ENCODE measurements at places on chromosomes 2 and 18. TPM values are rescaled to one million over a fixed set of nuclear protein-coding genes. Genes with fewer than 3 reads are reported as not detected.

- no peak for DNase-seq
These were observed 793.1 kb upstream of the CRIM1 start for GRCh38 chr2:35562488-35562887.

GRCh38 chr2:112087346-112088020 is 32.4 kb downstream of the TMEM87B start:
- DNase-seq, result no peak

CCDC148 gene
- polyA plus RNA-seq, result 0.04 TPM

DNA sequence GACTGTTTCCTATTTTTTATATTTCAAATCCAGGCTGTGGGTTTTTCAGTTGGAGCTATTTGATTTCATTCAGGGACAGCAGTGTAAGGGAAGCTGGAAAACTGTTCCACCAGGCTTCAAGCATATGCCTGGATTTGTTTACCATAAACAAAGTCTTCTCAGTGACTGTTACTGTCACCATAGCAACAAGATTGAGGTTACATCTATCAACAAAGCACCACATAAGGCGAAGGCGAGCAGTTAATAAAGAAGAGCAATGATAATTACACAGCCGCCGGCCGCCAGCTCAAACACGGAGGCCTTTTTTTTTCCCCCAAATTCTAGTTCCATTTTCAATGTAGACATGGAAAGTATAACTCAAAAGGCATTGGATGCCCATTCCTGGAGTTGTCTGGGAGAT is 553.7 kb upstream of the SYT4 start:
- no peak for DNase-seq

DNA sequence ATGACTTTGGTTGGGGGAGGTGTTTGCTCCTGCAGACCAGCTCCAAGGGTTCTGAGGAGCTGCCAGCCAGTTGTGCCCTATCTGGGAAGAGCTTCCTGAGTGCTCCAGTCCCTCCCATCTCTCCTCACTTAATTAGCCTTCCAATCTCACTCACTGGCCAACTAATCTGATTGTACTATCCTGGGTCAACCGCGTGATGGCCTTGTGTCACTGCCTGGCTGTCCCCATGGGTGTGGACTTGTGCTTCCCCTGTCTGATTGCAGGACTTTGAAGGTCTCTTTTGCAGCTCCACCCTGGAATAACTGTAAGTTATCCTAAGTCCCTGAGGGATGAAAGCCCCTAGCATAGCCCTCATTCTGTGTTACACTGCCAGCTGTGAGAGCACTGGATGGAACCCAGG is 65.0 kb downstream of the SLC4A5 start:
- no peak for DNase-seq

- no peak for DNase-seq
These were observed 239.8 kb downstream of the SH3RF3 start for GRCh38 chr2:109368798-109369197.

- DNase-seq, result no peak
These were observed 1296.7 kb downstream of the SUCLG1 start for GRCh38 chr2:83162421-83162820.

GRCh38 chr18:7608781-7609201 is 41.7 kb downstream of the PTPRM start:
- DNase-seq, result no peak

DNA sequence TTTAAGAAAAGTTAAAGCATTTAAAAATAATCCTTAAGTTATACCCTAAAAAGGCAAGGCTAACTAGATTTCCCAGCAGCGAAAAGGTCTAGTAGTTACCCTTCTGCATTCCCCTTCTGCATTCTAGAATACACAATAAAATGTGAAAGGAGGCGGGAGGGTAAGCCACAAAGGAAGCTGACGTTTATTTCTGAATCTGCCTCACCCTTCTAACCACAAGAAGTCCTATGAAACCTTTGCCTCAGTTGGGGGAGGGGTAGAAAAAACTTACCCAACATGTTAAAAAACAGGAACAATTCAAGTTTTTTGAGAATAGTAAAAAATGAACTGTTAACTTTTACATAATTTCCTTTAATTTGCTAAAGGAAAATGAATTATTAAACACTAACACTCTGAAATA is 11.3 kb downstream of the STK17B start:
- DNase-seq, result peak; percentile 60

- DNase-seq, result no peak
These were observed 34.0 kb upstream of the CD302 start for GRCh38 chr2:159832026-159832425.

CNDP1 gene
- not detected for polyA plus RNA-seq

DNA sequence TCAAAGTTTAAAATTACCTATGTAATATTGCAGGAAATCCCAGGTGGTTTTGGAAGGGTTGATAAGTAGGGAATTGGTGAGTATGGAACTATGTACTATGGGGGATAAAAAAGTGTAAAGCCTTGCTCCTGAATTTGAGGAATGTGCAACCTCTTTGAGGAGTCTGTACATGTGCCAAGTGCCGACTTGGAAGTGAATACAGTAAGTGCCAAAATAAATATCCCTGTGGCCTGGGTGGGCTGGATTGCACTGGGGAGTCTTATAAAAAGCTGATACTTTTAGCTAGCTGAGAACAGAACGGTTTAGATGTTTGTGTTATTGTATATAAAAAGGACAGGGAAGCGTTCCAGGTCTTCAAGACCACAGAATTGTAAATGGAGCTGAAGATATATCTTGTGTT is 317.1 kb upstream of the LRRTM1 start:
- DNase-seq, result no peak

DNA sequence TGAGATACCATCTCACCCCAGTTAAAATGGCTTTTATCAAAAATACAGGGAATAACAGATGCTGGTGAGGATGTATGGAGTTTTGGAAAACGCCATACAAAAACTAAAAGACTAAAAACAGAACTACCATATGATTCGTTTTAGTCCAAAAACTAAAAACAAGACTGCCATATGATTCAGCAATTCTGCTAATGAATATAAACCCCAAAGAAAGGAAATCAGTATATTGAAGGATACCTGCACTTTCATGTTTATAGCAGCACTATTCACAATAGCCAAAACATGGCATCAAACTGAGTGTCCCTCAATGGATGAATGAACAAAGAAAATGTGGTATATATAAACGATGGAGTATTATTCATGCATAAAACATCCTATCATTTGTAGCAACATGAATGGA is 224.4 kb upstream of the MC4R start:
- no peak for DNase-seq

GRCh38 chr2:127277028-127277427 is 16.9 kb downstream of the ERCC3 start:
- DNase-seq, result no peak

- no peak for DNase-seq
These were observed 5.5 kb upstream of the LIMS2 start for GRCh38 chr2:127680706-127681287.

- DNase-seq, result no peak
These were observed 17.2 kb upstream of the SDC1 start for GRCh38 chr2:20241973-20242726.

GRCh38 chr2:219912491-219912921 is 285.1 kb downstream of the SLC4A3 start:
- no peak for DNase-seq

- DNase-seq, result no peak
These were observed 190.6 kb downstream of the TDRD15 start for GRCh38 chr2:21314322-21314835.

- no peak for DNase-seq
These were observed 17.6 kb downstream of the SATB2 start for GRCh38 chr2:199440118-199440517.

RRM2 gene
- polyA plus RNA-seq, result 40.9 TPM

VWC2L gene
- not detected for polyA plus RNA-seq

DNA sequence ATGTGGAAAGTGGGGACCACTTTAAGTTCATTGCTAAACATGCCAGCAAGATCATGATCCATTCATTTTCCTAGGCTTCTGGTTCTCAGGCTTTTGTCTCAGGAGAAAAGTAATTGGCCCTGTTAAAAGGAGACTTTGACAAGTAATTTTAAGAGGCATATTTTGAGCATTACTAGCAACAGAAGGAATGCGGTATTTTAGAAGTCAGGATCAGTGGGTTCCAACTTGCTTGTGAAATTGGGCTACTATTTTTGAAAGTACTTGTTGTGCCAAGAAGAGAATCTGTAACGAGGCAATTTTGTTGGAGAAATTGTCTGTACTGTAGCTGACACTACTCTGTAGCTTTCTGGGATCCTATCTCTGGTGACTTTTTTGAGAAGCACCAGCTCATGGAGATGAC is 59.4 kb downstream of the CERS6 start:
- no peak for DNase-seq

- DNase-seq, result no peak
These were observed 52.4 kb downstream of the STK39 start for GRCh38 chr2:168194784-168195522.

DSC3 gene
- 0.04 TPM for polyA plus RNA-seq

C2orf72 gene
- 0.02 TPM for polyA plus RNA-seq

- DNase-seq, result no peak
These were observed 259.2 kb downstream of the SLC4A3 start for GRCh38 chr2:219886615-219887014.

DNA sequence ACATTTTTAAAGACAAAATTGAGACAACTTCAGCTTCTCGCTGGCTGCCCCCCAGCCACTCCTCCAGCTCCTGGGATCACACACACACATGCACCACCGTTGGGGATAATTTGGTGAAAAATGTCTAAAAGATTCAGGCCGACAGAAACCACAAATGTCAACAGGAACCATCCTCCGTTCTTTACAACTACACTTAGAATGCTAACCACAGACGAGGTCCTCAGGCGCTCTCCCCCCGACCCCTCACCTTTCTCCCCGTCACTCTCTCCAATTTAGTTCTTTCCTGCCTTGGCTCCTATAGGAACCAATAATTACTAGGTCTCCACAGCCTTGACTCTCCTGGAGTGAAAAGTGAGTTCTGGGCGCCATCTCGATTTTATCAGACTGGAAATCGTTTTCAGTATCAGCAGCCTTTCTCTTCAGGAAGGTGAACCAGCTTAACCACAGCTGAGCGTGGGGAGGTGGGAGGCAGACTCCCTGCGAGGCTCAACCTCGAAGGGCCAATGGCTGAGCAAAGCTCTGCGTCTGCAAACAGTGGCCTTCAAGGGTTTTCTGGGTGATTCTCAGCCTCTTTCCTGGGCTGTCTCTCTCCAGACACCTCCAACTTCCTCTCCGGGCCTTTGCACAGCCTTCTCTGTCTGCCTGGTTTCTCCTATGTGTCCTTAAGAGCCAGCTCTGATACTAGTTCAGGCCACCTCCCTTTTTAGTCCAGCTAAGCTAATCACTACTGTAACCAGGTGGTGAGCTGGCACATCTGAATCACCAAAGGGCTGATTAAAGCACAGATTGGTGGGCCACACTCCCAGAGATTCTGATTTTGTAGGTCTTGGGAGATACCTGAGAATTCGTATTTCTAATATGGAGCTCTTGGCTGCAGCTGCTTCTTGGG is 115.7 kb upstream of the COPS8 start:
- DNase-seq, result no peak

GRCh38 chr2:10780491-10780820 is 32.1 kb downstream of the PDIA6 start:
- DNase-seq, result no peak

GRCh38 chr2:153875801-153876466 is 4.2 kb downstream of the GALNT13 start:
- DNase-seq, result no peak

MARCHF4 gene
- polyA plus RNA-seq, result 11.3 TPM

PLB1 gene
- 0.75 TPM for polyA plus RNA-seq

DOK6 gene
- not detected for polyA plus RNA-seq

DNA sequence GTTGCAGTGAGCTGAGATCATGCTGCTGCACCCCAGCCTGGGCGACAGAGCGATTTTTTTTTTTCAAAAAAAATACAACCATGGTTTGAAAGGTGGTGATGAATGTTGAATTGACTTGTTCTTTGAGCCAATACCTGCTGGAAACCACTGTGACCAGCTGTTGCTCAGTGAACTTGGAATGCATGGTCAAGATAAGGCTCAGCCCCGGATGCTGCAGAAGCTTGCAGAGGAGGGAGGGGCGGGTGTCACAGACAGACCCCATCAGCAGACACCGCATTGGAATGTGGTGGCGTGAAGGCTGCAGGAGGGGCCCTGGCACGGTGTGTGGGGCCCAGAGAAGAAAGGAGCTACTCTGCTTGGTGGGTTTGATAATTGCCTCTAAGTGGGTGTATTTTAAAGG is 91.6 kb downstream of the ITGB1BP1 start:
- DNase-seq, result no peak

SPATA3 gene
- not detected for polyA plus RNA-seq

GRCh38 chr2:216856406-216857065 is 3.3 kb downstream of the TNP1 start:
- no peak for DNase-seq

DNA sequence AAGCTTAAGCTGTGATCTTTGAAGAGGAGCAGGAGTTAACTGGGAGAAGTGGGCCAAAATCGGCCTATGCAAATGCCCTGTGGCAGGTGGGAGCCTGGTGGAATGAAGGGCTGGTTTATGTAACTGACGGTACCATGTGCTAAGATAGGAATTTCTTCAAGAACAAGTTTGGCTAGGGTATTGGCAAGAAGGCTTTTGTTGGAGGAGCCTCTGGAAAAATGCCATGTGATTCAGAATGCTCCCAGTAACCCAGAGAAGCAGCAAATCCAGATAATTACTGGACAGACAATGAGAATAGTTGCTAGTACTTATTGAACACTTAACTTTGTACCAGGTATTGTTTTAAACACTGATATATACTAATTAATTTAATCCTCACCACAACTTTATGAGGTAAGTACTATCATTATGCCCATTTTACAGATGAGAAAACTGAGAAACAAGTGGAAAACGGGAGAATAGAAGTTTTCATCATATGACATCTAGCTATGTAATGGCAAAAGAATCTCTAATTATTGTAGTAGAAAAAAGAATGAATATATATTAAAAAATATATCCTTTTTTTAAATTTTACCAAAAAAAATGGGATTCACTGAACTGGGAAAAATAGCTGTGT is 9.1 kb upstream of the FAM124B start:
- DNase-seq, result no peak

ECEL1 gene
- polyA plus RNA-seq, result not detected

- no peak for DNase-seq
These were observed 588 bp downstream of the OTX1 start for GRCh38 chr2:63051042-63051794.

- DNase-seq, result no peak
These were observed 5.1 kb upstream of the EML4 start for GRCh38 chr2:42164046-42164445.

- no peak for DNase-seq
These were observed 183.5 kb upstream of the HS6ST1 start for GRCh38 chr2:128502200-128502599.

DNA sequence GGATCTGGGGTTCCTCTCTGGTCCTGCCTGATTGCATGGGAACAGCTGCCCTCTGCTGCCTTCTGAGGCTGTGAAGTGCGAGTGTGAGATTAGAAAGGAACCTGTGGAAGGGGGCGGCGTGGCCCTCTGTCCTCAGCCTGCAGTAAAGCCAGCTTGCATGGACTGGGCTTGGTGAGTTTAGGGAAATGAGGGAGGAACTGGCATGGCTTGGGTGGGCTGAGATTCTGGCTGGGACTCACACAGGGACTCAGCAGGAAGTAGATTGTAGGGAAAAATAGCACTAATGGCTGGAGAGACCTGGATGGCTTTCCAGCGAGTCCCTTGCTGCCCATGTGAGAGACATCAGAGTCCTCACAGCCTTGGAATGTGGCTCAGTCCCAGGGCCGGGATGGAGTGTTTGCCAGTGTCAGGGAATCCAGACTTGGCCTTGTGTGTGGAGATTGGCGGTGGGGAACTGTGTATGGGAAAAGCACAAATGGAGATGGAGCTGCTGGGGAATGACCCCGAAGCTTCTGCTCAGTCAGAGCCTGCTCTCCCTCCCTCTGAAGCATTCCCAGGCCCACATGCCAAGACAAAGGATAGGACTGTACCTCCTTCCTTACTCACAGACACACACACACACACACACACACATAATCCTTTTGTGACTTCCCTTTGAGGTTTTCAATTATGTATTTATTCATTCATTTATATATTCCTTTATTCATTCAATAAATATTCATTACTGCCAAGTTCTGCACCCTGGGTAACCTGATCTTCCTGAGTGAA is 115.4 kb downstream of the ACAA2 start:
- no peak for DNase-seq
